Foreskin fibroblast (primary cell): ENCODE measurements at places on chromosomes 4 and X.

- no peak for DNase-seq
Observed at GRCh38 chrX:149825424-149825823, 43.7 kb downstream of the MAGEA9 start.

GRCh38 chr4:163920426-163920825 lies 425.9 kb downstream of the TMA16 start:
- DNase-seq: no peak

DNA sequence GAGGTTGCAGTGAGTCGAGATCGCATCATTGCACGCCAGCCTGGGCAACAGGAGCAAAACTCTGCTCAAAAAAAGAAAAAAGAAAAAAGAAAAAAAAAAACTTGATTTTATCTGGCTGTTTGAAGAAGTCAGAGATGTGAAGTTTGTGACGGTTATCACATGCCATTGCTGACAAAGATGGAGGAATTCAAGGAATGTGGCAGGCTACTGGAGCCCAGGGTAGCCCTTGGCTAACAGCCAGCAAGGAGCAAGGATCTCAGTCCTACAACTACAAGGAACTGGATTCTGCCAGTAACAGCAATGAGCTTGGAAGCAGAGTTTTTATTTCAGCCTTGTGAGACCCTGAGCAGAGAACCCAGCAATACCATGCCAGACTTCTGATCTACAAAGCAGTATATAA lies 24.3 kb upstream of the TET2 start:
- DNase-seq: no peak

DNA sequence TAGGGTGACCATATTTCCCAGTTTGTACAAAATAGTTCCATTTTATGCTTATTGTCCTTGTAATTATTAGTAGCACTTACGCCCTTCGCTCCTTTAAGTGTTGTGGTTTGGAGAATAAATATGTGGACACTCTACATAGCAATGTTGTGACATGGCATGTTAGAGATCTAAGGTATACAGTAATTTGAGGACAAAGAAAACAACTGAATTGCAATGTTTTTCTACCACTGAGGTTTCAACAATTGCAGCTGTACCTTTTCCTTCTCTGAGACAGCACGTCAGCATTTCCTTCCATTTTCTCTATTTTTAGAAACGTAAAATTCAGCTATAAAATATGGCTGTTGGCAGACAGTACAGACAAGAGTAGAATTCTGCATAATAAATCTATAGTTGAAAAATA lies 323.1 kb downstream of the MAPK10 start:
- DNase-seq: no peak

DNA sequence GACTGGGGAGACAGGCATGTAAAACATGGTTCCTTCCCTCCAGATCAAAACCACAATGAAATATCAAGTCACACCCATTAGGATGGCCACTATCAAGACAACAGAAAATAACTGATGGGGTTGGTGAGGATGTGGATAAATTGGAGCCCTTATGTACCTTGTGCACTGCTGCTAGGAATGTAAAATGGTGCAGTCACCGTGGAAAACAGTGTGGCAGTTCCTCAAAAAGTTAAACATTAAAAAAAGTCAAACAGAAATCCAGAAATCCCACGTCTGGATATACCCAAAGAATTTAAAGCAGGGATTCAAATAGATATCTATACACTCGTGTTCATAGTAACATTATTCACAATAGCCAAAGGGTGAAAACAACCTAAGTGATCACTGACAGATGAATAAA lies 35.2 kb upstream of the MSX1 start:
- DNase-seq: no peak

DNA sequence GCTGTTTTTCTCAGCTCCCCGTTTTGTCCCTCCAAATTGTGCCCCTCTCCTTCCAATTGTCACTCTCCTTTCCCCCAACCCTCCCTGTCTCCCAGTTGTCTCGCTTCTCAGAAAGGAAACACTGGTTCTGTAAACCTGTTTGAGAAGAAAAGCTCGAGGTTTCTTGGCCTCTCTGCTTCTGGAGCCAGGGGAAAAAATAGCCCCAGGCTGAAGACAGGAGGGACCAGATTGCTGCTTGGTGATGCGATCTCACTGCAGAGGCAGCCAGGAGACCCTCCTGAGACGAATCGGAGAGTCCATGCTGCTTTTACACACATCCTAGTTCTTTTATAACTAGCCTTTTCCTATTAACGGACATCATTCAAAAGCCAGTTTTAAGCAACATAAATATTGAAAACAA lies 21.2 kb downstream of the TRIML1 start:
- no peak for DNase-seq

DNA sequence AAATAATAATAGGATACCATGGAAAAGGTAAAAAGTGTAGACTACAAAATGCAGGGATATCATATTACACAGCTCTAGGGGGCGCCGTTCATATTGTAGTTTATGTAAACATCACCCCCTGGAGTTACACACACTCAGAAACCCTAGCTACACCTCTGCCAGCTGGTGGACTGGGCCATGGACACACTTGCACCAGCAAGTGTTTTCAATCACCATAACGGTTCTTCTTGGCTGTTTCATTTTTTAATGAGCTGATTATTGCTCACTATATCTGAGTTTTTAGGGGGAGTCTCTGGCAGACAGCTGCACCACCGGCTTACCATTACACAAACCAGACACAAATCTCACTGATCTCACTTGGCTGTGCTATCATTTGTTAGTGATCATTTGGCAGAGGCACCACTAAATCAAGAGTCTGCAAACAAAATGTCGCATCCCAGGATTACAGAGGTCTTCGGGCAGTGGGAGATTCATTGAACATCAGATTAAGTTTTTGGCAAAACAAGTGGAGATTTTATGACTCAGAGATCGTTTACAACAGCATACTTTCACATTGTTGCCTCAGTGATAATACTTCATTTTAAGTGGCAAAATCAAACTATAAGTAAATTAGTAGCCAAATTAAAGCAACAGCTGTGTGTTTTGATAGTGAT lies 185.7 kb downstream of the UNC5C start:
- no peak for DNase-seq

DNA sequence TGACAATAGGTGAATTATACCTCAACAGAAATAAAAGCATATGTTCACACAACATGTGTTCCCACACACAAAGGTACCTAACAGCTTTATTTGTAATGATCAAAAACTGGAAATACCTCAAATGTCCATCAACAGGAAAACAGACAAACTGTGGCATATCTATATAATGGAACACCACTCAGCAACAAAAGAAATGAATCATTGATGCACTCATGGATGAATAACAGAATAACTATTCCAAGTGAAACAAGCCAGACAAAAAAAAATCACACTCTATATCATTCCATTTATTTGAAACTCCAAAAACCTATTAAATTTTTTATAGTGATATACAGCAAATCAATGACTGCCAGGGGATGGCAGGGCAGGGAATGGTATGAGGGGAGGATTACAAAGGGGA lies 148.1 kb downstream of the PLS3 start:
- no peak for DNase-seq

- peak; percentile 28 for DNase-seq
Observed at GRCh38 chrX:14777525-14777924, 95.3 kb downstream of the FANCB start.

DNA sequence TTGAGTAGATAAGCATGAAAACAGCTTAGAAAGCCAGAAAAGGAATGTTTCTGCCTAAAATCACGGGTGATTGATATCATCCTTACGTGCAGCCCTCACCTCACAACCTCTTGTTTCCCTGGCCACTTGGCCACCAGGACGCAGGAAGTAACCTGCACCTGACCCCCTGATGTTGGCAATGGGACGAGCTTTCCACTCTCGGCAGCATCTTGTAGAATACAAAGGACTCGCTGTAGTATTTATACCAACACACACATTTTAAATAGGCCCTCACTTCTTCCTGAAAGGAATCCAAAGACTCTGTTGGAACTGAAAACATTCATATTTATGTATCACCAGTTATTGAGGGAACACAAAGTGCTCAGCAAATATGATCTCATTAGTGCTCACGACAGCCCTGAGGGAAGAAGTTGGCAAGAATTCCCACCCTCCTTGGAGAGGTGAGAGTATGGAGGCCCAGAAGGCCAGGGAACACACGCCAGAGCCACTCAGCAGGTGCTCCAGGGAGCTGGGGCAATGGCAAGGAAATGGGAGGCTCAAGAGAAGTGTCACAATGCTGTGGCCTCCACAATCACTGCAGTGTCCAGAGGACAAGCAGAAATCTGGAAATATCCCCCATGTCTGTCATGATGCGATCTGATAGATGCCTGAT lies 103.3 kb upstream of the KIT start:
- DNase-seq: no peak
